Hematopoietic multipotent progenitor cell treated with erythropoietin and hydrocortisone succinate and interleukin-3 and kit ligand, for 8 days (in vitro differentiated cells): ENCODE measurements at places on chromosomes 4 and X.

DNA sequence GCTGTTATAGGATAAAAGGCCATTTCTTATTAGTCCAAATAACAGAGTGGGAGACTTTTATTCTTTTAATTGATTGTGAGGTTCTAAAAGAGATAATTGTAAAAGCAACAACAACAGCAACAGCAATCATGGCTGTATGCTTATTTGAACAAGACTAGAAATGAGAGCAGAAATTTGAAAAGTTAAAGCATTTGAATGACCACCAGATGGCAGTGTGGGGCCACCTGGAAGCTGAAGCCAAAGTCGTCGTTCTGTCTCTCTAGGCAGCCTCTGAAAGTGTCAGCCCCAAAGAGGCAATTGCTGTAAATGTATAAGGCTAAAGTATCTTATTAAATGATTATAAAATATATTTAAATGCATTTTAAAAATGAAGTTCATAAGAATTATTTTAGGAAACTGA, 42.2 kb downstream of the SH2D1A start:
- DNase-seq = peak; percentile 62

- DNase-seq = no peak
These were observed 630.6 kb downstream of the MID1IP1 start for GRCh38 chrX:39431893-39432292.

- no peak for DNase-seq
These were observed 1038.3 kb upstream of the SLIT2 start for GRCh38 chr4:19213388-19213787.

- DNase-seq = no peak
These were observed 25.3 kb downstream of the PITX2 start for GRCh38 chr4:110597582-110597981.

DNA sequence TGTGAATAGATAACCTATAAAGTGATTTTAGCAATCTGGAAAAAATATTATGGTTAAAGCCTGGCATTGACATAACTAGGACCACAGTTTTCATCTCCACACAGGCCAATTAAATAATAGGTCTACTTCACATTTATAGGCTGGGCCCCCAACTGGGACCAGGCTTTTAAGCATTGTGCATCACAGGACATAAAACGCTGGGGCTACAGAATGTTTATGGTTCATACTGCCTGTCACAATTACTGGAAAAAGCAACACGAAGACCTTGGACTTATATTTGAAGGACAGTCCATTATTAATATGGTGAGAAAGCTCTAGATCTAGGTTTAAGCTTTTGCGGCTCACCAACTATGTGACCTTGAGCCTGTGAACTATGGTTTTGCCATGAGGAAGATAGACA, 94.2 kb downstream of the MFAP3L start:
- no peak for DNase-seq

DNA sequence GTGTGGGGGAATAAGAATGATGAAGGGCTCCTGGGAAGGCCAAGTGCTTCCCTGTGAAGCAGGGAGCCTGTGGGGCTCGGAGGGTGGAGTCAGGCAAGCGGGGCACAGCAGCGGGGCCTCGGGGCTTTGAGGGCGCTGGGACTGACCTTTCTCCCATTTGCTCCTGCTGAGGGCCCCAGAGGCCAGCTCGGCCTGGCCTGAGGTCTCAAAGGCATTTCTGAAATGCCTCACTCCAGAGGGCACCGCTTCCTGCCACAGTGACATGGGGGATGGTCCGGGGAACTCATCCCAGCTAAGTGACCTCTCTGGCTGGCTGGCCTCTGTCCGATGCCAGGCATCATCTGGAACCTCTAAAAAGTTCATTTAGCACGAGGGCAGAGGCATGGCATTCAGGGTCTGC, 98.8 kb upstream of the STX18 start:
- DNase-seq = no peak

DNA sequence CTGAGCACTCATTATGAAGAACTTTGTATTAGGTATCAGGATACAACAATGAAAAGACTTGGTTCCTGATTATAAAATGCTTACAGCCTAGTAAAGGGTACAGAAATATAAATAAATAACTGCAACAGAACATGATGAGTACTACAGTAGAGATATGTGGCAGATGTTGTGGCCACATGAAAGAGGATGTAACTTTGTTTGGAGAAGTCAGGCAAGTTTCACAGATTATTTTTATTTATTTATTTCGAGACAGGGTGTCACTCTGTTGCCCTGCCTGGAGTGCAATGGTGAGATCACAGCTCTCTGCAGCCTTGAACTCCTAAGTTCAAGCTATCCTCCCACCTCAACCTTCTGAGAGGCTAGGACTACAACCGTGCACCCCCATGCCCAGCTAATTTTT, 15.8 kb upstream of the UBE2K start:
- no peak for DNase-seq

DNA sequence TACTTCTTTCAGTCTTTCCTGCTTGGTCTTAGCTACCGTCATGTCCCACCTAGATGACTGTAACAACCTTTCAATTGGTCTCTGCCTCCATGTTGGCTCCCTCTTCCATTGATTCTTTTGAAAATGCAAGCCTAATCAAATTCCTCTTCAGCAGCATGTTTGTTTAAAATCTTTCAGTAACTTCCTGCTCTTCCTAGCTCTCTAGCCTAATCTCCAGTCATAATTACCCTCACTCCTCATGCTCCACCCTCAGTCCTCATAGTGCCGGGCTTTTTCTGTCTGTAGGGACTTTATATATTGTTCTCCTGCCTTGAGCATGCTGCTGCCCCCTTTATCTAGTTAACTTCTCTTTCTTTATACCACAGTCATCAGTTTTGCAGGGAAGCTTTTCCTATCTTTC, 12.1 kb downstream of the SNX25 start:
- DNase-seq = no peak

DNA sequence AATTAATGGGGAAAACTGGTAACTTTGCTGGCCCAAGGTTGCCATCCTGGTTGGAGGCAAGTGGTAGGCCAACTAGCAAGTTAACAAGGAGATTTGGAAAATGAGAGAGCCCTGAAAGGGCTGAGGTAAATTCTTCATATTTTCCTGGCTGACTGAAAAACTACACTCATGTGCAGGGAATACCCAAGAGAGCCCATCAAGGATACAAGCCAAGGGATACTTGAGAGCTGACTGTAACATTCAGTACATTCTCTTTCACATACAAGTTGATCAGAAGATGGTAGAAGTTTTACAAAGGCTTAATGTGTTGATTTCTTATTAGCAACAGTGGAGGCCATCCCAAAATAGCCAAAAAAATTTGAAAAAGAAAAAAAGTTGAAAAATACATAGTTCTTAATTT, 33.3 kb downstream of the IL2 start:
- DNase-seq = no peak
